ENCODE measurements at places on chromosomes 16 and 17.

GRCh38 chr16:46747777-46748651, at the start of gene MYLK3:
Gene MYLK3 (minus strand): TSS chr16:46748344. CDS start chr16:46748193, 151 bp downstream.
- no peak for DNase-seq

DNA sequence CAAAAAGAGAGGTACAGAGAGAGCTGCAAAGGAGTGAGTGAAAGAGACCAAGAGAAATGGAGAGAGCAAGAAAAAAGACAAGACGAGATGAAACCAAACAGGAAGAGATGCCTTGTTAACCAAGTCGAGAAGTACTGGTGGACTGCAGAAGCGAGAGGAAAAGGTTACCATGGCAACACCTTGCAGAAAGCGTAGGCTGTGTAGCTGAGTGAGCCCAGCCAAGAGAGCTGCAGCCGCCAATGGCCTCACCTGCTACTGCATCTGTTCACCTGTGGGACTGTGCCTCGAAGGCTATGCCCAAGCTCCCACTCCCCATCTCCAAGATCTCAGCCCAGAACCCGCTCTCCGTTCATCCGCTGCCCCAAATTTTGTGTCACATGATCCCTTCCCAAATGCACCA, 161.3 kb downstream of the SLC39A11 start:
- DNase-seq: no peak

- DNase-seq: no peak
Measured at GRCh38 chr16:65867276-65867960, 499.1 kb upstream of the CDH5 start.

GRCh38 chr16:24973809-24974461, 41.2 kb downstream of the ARHGAP17 start:
- DNase-seq: no peak

- no peak for DNase-seq
Measured at GRCh38 chr17:39104046-39104445, 47.4 kb downstream of the PLXDC1 start.

DNA sequence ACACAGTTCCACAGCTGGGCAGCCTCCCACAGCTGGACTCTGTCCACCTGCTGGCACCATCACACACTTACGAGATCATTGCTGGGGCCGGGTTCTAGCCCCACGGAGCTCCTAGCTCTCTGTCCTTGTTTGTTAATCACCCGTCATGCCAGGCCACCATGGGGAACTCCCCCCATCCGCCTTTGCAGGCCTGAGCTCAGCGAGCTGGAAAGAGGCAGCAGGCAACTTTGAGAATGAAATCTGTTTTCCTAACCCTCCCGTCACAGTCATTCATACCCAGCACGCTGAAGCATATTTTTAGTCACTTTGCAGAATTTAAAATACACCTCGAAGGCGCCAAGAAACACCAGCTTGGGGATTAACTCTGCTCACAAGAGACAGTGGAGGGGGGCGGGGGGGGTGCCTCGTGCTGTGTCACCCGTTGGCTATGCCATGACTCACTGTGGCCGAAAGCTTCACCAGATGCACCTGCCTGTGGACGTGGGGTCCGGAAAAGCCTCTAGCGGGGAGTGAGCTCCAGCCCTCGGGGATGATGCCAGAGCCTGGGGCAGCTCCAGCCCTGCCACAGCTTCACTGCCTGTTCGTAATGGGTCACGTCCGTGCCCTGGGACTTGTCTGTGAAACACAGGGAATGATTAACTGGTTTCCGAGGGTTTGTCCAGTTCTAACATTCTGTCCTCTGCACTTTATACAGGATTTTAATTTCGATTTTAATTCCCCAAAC, 1.4 kb upstream of the SPNS2 start:
- no peak for DNase-seq

DNA sequence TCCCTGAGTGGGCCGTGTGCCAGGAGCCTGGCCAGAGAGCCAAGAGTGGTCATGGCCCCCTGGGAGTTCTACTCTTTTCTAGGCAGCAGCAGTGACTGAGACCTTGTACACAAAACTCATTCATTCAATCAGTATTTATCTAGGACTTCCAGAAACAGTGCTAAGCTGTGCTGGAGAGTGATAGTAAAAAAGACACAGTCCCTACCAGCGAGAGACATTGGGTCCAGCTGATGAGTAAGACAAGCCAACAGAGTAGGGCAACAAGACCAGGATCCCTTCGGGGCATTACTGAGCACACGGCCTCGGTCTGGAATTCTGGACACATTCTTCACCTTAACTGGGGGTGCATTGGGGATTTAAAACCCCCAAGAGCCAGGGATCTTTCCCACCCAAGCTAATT, 20.2 kb downstream of the CBX4 start:
- no peak for DNase-seq

DNA sequence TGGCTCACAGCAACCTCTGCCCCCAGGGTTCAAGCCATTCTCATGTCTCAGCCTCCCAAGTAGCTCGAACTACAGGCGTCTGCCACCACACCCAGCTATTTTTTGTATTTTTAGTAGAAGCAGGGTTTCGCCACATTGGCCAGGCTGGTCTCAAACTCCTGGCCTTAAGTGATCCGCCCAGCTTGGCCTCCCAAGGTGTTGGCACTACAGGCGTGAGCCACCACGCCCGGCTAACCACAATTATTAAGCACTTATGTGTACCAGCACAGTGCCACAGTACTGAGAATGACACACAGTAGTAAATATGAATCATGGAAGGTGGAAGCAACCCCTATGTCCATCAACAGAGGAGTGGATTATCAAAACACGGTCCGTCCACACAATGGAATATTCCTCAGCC, 49.8 kb downstream of the COTL1 start:
- DNase-seq: no peak

- DNase-seq: no peak
Measured at GRCh38 chr16:78611318-78611717, 511.9 kb downstream of the WWOX start.

GRCh38 chr17:39365242-39365641, 36.2 kb downstream of the FBXL20 start:
- DNase-seq: no peak

GRCh38 chr17:43645765-43646481, 15.8 kb downstream of the MEOX1 start:
- no peak for DNase-seq

- DNase-seq: no peak
Measured at GRCh38 chr17:48592057-48592514, 1.5 kb downstream of the HOXB5 start.

- no peak for DNase-seq
Measured at GRCh38 chr17:67160791-67161190, 84.2 kb downstream of the HELZ start.

DNA sequence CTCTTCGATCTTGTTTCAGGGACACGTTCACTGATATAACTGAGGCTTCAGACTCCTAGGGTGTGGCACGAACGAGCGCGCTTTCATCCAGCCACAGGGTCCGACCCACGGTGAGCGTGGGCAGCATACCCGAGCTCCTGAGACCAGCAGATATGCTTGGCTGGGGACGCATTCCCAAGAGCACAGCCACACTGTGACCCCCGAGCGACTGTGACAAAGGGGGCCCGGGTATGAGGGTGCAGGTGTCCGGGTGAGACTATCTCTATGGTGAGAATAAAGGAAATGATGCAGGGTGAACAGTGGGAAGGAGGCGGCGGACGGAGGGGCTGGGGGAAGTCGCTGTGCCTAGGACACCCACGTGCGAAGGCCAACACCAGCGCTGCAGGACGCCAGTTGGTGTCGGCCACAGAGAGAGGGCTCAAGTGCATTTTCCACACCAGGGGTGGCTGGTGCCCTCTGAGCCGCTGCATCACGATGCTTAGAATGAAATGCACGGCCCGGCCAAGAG, 17.6 kb downstream of the RPH3AL start:
- DNase-seq: no peak

GRCh38 chr16:63938661-63939060, 1183.2 kb downstream of the CDH11 start:
- no peak for DNase-seq

Data from effector memory CD4-positive, alpha-beta T cell (primary cell).